ENCODE measurements at places on chromosomes 7 and 10.

- no peak for DNase-seq
Observed at GRCh38 chr7:95245828-95246500, 78.4 kb downstream of the PON1 start.

- DNase-seq: no peak
Observed at GRCh38 chr7:77447616-77448015, 31.5 kb upstream of the GSAP start.

- DNase-seq: no peak
Observed at GRCh38 chr7:30193336-30193943, 58.7 kb downstream of the MTURN start.

- DNase-seq: peak; percentile 39
Observed at GRCh38 chr7:38070718-38071117, 107.3 kb upstream of the STARD3NL start.

DNA sequence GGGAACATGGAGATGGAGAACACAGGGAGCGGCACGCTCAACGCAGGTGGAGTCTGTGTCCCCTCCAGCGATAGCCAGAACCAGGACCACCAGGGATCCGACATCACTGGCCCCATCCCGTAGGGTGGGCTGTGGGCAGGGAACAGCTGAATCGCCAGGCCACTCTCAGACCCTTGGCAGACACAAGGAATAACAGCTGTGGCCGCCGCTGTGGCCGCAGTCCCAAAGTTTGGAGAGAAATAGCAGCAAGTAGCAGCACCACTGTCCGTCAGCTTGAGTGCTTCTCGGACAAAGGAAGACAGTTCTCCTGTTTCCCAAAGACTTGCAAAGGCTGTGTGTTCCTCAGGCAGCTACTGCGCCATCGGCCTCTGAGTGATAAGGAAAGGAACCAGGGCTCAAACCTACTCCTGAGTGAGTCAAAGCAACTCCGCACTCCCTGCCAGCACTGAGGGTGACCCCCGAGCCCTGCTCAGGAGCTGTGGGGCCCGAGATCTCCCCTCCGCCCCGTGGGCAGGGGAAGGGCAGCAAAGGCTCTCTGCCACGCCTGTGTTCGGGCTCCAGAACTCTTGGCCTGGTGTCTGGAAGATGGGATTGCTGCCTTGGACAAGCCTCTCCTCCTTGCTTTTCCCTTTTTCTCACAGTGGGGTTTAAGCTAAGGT is 82.3 kb upstream of the FAM20C start:
- peak; percentile 29 for DNase-seq
